ENCODE measurements at places on chromosomes 6 and 20.

DNA sequence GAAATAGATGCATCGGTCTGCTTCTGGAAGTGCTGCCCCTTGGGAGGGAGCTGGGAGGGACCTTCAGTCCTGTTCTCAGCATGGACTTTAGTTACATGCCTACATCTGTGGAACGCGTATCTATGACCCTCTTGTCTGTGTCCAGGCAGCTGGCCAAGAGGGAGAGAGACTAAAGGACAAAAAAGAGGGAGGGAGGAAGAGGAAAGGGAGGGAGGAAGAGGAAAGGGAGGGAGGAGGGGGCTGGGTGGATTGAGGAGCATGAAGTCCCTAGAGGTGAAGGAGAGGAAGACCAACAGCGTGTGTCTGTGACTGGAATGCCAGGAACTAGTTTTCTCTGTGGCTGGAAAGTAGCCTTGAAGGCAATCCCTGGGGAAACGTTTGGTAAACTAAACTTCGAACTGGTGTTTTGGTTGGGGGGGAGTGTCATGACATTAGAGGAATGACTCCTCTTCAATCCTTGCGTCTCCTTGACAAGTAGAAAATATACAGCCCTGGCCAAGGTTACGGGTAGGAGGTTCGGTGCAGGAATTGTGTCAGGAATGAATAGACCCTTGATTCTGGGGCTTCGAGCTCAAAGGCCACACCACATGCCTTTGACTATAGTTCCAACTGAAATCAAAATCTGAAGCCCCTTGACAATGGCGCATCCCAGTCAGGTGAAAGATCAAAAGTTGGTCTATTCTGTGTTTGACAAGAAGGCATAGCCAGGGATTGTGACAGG is 52.0 kb upstream of the PLEKHG1 start:
- DNase-seq = no peak

- no peak for DNase-seq
These were observed 152.6 kb upstream of the SMLR1 start for GRCh38 chr6:130674604-130675003.

DNA sequence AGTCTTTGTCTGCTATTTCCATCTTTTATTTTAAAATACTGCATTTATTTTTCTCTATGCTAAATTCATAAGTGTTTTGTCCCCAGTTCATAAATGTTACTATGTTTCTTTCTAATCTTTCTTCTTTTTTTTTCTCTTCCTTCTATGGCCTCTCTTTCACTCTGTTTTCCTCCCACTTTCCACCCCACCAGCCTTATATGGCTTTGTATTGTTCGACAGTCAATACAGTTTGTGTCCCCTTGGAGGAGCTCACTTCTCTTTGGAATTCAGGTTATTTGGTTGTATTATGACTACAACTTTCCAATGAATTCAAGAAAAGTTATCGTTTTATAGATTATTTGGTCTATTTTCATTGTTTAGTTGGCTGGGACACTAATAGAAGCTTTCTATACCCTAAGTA is 393.5 kb downstream of the NKAIN2 start:
- DNase-seq = no peak

GRCh38 chr6:47671777-47672176 is 26.6 kb upstream of the ADGRF4 start:
- no peak for DNase-seq

DNA sequence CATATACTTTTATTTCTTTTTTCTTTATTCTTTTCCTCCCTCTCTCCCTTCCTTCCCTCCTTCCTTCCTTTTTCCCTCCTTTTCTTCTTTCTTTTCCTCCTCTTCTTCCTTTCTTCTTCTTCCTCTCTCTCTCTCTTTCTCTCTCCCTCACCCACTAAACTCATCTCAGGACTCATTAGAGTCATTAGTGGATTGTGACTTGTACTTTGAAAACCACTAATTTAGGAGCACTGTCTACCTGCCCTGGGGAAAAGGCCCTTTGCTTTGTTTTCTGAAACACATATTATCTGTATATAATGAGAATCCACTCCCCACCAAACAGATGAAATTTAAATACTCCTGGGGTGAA is 68.7 kb upstream of the CEP85L start:
- no peak for DNase-seq

DNA sequence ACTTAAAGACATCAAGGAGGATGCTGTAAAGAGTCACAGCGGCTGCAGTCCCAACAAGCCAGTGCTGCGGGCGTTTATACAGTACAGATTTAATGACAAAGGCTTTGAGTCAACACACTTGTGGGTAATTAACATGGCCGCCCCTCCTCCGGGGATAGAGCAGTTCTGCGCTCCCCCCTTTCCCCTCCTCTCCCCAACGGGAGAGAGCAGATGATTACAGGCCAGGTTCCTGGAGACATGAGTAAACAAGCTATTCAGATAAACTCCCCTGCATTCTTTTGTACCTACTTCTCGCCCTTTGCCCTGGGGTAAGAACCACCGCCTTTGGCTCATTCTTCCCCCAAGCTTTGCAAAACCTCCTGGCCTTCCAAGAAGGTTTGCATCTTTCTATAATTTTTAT is 23.6 kb upstream of the FABP7 start:
- no peak for DNase-seq

- DNase-seq = no peak
These were observed 315.1 kb upstream of the PRND start for GRCh38 chr20:4406627-4407026.

DNA sequence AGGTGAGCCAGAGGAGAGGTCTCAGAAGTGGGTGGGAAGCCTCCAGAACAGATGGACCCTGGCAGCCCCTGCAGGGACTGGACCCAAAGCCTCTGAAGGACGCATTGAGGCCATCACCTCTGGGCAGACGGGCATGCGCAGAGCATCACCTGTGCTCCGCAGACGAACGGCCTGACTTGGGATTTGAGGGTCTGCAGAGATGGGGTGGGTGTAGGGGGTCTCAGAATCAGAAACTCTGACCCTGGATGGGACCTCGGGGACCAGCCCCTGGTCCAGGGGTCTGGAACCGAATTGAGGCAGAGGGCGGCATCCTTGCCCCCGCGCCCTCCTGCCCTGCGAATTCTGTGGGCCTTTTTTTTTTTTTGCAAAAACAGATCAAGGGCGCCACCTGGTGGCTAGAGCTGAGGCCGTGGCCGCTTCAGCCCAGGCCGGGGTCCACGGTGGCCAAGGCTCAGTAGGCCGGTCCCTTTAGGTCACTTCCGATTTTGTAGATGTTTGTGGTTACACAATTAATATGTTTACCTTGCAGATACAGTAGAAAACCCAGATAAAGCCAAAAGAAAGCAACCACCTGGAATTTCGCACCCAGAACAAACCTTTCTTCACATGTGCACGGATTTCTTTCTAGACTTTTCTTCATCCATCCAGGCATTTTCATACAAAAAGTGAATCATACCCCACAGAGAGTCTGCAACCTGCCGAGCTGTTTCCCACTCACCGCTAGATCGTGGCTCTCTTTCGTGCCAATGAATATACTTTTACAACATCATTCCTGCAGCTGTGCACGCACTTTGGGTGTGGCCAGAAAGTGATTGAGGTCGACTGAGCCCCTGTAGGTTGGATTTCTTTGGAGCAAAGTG is 25.9 kb downstream of the ZBP1 start:
- DNase-seq = no peak
